A375 (cell line): ENCODE measurements at places on chromosomes 11 and 22. TPM values are rescaled to one million over a fixed set of nuclear protein-coding genes. Genes with fewer than 3 reads are reported as not detected.

Gene H19
- 5.2 and 9.5 TPM in 2 replicates for total RNA-seq

Gene SCARF2
- 5.0 and 6.7 TPM in 2 replicates for total RNA-seq

Gene APOBEC3H
- total RNA-seq, result 0.40 and 2.1 TPM in 2 replicates

Gene MUC6
- total RNA-seq, result 0.08 TPM in 1 of 2 replicates, not detected in the other
